ENCODE measurements at places on chromosomes 11 and 22.

DNA sequence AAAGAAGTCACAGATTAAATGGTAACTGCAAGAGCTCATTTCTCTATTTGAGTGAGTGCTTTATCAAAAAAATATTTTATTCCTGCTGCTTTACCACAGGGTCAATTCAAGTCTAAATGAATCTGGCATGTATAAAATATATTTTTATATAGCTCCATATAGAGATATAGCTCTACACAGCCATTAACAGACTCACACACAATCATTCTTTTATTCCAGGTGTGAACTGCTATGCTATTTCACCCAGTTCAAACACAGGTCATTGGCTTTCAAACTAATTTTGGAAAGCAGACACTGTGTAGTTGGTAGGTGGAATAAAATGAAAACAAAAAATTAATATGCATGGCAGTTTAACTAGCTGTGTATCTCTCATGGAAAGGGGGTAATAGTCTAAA, 63.1 kb downstream of the MAML2 start:
- no peak for DNase-seq

GRCh38 chr11:68804786-68805185, 36.9 kb downstream of the CPT1A start:
- no peak for DNase-seq

- DNase-seq = no peak
Measured at GRCh38 chr11:17021511-17021910, 7.3 kb upstream of the PLEKHA7 start.

DNA sequence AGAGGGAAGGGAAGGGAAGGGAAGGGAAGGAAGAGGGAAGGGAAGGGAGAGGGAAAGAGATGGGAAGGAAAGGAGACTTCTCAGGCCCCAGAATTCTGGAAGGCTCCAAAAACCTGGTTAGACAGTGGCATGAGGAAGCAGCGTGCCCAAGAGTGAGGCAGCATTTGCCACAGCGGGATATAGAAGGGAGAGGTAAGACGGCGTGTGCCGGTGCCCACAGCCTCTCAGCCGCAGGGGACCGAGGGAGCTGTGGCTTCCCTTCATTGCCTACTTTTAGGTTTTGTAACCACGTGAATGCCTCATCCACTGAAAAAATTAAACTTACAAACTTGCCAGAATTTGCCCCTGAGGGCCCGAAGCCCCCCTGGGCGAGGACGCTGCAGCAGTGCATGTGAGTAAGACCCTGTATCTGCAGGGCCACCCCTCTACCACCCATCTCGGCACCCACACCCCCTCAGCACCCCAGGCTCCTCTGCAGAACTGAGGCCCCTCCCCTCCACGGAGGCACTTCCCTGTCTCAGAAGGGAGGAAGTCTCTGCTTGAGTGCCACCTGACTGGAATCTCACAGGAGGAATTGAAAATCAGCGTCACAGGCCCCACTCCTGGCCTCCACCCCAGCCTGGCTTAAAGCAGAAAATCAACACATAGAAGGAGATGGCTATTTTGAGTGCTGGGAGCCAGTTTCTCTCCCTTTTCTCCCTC, 58.1 kb downstream of the LINC01488 start:
- no peak for DNase-seq

- no peak for DNase-seq
Measured at GRCh38 chr11:8090756-8091155, 9.7 kb downstream of the TUB start.

GRCh38 chr22:36075724-36076123, 47.1 kb upstream of the RBFOX2 start:
- no peak for DNase-seq

GRCh38 chr11:115674937-115675544, 170.8 kb upstream of the CADM1 start:
- DNase-seq = no peak

GRCh38 chr11:101987370-101987769, 59.9 kb upstream of the CFAP300 start:
- no peak for DNase-seq

GRCh38 chr11:71246559-71246958, 5.8 kb downstream of the SHANK2 start:
- no peak for DNase-seq

DNA sequence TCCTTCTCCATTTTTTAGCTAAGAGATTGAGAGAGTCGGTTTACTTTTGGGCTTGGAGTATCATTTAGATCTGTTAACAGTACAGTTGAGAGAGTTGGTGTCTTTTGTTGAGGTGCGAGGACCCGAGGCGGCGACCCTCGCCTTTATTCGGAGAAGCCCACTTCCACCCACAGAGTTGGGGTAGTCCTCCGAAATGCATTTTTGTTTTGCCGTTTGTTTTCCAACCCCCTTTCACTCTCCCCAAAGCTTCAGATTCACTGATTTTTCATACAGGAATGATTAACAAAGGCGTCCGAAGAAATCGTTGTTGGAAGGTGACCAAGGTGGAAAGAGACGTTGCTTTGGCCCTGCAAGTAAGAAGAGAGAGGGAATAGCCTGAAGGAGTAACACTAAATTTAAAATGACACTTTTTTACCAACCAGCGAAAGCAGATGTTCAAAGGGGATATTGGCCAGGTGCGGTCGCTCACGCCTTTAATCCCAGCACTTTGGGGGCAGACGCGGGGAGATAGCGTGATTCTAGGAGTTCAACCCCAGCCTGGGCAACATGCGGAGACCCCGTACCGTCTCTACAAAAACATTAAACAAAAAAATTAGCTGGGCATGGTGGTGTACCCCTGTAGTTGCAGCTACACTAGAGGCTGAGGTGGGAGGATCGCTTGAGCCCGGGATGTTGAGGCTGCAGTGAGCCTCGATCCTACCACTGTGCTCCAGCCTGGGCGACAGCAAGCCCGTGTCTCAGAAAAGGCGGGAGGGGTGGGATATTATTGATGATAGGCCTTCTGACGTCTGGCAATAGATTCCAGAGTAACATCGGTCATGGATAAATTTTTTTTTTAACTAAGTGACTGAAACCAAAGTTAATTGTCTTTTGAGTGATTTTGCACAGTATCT, 899 bp upstream of the RAB30 start:
- DNase-seq = no peak

- no peak for DNase-seq
Measured at GRCh38 chr22:30874431-30875370, 93.9 kb downstream of the MORC2 start.

DNA sequence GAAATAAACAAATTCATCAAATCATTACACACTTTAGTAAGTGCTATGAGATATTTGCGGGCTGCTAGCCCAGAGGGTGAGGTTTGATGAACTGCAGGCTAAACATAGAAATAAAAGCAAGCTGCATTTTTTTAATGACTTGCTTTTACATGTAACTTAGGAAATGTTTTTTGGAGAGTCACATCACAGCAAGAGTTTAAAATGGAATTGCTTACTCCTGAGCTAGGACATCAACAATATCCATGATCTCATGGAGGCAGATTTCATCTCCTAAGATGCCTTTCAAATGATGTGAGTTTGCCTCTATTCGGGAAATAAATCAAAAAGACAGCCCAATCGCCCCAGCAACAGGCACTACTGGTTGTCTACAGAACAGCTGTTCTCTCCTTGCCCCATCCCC, 73.4 kb upstream of the CD44 start:
- DNase-seq = no peak

- DNase-seq = no peak
Measured at GRCh38 chr11:127049486-127049885, 48.9 kb upstream of the KIRREL3 start.

DNA sequence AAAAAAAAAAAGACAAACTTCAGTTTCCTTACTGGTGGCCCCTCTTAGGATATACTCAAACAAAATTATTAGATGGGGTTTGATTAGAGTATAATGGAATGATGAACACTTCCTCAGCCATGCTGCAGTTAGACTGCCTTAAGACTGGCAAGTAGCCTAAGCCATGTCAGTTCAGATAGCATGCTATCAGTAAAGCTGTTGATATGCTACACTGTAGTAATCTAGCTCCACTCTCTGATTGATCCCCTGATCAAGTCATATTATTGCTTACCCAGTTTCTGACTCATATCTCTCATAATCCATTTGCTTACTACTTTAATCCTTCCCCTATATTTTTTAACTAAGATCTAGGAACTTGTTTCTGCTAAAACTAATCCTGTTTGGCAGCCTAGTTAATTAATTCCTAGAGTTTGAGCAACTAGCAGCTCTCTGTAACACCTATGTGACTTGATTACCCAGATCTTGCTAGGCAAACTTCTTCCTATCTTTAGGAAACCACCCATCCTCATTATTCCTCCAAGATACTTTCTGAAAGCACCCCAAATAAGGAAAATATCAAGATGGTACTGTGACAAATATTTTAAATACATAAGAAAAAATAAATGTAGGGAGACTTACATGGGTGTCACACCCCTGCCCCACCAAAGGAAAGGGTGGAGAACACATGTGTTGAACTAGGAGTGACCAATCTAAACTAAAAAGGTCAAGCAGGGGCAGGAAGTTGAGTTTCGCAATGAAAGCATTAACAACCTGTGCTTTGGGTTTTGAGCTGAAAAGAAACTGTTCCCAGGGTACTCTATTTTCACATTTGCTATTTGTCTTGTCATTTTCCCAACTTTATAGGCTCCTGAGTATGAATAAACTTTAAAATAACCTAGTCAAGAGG, 43.2 kb downstream of the PIK3C2A start:
- no peak for DNase-seq

DNA sequence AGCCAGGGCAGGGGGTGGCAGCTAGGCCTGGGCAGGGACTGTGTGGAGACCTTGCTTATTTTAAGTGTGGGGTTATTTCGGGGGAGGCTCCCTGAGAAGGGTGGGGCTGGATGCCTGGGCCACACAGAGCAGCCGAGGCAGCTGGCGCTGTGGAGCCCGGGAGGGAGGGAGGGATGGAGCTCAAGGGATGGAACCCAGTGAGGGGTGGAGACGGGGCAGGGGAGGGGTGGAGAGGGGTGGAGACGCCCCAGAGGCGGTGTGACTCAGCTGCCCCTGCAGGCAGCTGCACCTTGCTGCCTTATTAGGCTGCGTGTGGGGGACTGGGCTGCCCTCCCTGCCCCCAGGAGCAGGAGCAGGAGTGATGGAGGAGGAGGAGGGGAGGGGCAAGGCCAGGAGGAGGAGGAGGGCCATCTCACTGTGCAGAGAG, 9.8 kb upstream of the TSSC4 start:
- no peak for DNase-seq

- DNase-seq = no peak
Measured at GRCh38 chr11:125328225-125328580, 163.7 kb downstream of the PKNOX2 start.

DNA sequence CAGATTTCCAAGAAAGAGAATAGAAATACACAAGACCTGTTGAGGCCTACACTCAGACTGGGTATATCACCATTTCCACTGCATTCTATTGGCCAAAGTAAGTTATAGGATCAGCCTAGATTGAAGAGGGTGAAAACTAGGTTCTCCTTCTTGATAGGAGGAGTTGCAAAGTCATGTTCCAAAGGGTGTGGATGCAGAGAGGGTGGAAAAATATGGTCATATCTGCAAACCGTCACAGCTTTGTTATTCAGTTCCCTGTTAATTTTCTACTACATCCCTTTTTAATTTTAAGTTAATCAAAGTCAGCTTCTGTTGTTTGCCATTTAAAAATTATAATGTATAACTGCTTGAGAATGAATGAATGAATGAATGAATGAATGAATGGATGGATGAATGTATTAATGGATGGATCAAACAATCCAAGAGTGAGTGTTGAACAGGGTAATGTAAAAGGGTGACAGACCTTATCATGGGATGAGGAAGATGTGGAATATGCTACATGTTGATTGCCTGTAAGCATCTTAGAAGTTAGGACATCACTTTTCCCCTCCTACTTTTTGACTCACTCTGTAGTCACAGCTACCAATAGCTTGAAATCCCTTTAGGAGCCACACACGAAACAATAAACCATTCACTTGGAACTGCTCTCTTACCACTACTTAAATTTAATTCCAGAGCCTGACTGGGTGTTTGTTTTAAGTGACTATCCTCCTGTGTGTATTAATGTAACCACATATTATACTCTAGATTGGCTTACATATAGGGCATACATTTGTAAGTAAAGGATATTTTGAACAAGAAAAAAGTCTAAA, 121.5 kb downstream of the CCDC34 start:
- DNase-seq = no peak

DNA sequence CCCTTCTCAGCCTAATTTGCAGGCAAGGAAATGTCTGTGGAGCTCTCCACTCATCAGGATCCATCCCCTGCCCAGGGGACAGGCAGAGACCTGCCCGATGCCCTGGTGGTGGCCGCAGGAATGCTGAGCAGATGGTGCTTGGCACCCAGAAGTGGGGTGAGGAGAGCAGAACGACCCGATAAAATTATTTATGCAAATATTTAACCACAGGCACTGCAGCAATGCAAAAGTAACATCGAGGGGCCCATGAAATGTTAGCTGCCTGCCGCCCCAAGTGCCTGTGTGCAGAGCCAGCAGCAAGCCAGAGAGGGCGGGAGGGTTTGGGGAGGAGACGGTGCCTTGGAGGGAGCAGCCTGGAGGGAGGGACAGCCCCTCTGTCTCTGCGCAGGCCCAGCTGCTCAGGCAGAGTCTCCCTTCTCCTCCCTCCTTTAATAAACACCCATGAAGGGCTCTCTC, 205.5 kb downstream of the CTTN start:
- DNase-seq = no peak

GRCh38 chr11:28697920-28698827, 590.0 kb downstream of the METTL15 start:
- DNase-seq = no peak

DNA sequence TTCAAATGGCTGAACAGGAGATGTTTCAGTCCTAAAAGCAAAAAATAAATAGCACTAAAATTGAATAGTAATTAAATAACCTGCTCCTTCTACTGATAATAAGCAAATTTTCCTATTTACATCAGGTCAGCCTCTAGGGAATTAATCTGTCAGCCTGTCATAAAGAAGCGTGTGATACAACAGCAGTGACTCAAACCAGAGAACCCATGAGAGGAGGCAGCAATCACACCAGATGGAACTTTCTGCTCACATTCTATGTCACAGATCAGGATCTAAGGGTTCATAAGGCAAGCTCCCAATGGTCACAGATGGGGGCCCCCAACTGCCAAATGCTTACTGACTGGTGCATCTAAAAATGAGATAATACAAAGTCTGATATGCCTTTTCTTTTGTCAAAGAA, 41.1 kb downstream of the RBFOX2 start:
- DNase-seq = no peak

DNA sequence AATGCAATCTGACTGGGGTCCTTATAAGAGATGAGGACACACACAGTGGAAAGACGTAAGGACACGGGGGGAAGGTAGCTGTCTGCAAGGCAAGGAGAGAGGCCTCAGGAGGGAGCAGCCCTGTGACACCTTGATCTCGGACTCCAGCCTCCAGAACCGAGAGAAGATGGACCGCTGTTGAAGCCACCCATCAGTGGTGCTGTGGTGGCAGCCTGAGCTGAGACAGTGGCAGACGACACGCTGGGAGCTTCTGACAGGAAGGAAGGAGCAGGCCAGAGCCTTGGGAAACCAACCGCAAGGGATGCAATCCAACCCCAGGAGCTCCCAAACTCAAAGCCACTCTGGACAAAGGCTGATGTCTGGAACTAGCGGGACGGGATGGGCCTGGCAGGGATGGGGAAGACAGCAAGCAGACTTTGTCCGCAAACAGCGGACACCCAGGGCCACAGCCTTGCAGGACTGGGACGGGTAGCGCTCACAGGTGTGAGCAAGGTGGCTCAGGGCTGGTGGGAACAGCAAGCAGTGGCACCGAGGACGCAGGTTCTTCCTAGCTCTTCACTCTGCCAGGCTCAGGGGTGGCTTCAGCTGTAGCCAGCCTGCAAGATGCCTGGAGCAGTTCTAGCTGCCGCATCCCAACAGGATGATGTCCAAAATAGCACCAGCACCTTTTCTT, 10.9 kb downstream of the LTO1 start:
- DNase-seq = no peak

Data from stimulated activated CD8-positive, alpha-beta memory T cell treated with anti-CD3 and anti-CD28 coated beads, Interleukin-7, amount 100 ng/mL, for 24 hours (primary cell).